Activated CD8-positive, alpha-beta memory T cell treated with anti-CD3 and anti-CD28 coated beads for 24 hours (primary cell): ENCODE measurements at places on chromosomes 11 and 22.
A peak's percentile ranks its signal among the peaks of the same experiment; 100 is the strongest.

DNA sequence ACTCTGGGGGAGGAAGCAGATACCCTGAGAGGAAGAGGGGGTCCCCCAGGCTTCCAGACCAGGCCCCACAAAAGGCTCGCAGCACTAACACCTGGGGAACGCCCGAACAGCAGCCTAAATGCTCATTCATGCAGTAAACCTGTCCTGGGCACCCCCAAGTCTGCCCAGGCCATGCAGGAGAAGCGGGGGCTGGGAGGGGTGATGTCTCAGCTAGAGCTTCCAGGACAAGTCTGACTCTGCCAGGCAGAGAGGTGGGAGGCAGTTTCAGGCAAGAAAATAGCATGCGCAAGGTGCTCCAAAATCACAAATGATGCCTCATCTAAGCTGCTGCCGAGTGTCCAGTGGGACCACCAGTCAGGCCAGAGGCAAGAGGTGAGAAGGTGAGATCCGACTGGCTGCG, 14.6 kb downstream of the CABP7 start:
- no peak for DNase-seq

GRCh38 chr11:72813740-72814285, 398 bp upstream of the ATG16L2 start:
- peak; percentile 99 for DNase-seq

DNA sequence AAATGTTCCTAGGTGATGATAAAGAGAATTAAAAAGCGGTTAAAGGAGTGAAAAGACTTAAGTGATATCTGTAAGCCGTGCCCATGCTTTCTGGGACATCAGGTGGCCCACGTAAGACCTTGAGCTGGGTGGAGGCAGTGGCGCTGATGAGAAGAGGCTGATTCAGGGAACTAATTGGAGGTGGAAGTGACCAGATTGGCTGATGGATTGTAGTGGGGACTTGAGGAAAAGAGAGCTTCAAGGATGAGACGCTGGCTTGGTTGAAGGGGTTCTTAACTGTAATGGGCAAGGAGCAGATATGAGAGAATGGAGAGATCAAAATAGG, 69.1 kb upstream of the EP300 start:
- no peak for DNase-seq

DNA sequence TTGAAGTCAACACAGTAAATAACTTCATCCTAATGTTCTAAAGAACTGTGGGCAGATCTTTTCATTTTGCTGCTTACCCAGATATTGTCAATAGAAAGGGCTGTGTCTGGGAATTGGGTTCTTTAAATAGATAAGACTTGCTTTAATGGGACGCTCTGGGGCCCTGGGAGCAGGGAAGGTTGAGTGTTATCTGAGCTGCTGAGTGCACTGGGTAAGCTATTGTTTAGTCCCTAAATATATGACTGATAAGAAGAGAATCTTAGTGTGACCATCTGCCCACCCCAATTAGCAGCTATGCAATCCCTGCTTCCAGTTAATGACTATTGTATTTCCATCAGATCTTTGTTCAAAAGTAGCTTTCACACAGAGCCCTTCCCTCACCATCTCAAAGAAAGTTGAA, 44.4 kb downstream of the ARHGAP42 start:
- no peak for DNase-seq

GRCh38 chr11:15577519-15577918, 462.8 kb downstream of the INSC start:
- no peak for DNase-seq

DNA sequence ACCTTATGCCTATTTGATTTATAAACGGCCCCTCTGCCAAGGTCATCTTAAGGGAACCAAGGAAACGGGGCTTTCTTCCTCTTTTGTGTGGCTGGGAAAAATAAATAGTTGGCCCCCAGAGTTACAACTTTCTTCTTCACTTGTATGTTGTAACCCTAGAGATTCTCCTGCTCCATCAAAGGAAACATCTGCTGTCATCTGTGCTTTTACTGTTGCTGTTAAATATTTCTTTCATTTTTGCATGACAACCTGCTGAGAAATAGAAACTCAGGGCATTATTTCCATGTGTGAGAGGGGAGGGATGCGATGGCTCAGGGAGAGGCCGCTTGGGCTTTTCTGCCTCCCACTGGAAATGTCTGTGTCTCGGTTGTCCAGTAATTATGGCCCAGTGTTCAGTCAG, 21.8 kb upstream of the CDC42EP2 start:
- no peak for DNase-seq

- no peak for DNase-seq
Observed at GRCh38 chr11:18907391-18907790, 31.8 kb downstream of the MRGPRX1 start.

DNA sequence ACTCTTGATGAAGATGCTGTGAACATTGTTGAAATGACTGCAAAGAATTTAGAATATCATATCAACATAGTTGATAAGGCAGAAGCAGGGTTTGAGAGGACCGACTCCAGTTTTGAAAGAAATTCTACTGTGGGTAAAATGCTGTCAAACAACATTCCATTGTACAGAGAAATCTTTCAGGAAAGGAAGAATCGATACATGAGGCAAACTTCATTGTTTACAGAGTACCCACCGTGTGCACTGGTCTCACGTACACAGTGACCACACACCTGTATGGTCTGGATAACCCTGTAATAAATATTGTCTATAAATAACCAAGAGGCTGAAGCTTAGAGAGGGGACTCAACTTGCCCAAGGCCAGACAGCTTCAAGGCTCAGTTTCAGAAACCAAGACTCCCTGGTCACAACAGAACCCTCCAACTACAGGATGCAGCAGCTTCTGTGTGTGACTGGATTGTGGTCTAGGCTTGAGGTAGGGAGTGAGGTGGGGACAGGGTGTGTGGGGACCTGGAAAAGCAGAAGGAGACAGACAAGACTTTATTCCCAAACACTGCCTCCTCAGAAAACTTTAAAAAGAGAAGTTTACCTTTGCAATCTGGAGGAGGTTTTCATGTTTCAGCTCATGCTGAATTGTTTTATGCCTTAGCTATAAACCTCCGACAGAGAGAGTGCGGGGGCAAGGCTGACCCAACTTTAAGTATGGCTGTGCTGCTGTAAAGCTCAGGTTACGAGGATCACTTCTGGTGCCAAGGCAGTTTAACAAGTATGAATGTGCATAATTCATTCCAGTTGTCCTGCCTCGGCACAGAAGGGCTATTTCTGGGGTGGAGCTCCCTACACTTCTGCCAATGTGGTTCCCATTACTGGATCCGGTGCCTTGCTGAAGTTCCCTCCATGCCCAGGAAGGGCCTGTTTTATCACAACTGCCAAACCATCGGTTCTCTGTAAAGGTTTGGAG, 372.6 kb upstream of the NARS2 start:
- DNase-seq: no peak

DNA sequence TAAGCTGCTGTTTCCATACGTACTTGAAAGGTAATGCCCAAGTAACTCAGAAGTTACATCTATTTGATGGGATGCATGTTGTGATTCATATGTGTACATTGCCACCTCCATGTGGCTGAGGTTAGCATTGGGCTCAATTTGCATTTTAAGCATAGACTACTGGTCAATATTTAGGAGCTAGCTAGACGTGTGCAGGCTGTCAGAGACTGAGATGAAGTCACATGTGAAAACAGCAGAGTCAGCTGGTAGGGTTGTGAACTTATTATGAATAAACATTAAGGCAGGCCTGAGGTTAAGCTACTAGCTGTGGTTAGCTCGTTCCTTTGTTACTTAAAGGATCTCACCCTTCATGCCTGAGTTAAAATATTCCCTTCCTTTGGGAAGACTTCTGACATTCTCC, 114.5 kb upstream of the MTNR1B start:
- no peak for DNase-seq

- no peak for DNase-seq
Observed at GRCh38 chr22:23837911-23838680, 710 bp downstream of the DERL3 start.

DNA sequence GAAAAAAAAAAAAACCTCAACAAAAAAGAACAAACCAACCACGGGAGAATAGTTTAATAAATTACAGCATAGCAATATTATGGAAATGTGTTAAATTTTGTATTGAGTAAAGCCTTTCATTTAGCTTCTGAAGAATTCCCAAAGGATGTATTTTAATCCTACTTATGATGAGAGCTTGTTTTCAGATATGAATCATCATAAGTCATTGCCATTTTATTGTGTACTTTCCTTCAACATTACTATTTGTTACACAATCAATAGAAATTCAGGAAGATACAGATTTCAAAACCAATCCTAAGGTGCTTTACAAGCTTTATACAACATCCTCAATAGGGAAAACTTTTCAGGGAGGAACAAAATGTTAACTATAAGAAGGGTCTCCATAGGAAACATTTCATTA, 200.6 kb upstream of the CTSC start:
- DNase-seq: no peak

DNA sequence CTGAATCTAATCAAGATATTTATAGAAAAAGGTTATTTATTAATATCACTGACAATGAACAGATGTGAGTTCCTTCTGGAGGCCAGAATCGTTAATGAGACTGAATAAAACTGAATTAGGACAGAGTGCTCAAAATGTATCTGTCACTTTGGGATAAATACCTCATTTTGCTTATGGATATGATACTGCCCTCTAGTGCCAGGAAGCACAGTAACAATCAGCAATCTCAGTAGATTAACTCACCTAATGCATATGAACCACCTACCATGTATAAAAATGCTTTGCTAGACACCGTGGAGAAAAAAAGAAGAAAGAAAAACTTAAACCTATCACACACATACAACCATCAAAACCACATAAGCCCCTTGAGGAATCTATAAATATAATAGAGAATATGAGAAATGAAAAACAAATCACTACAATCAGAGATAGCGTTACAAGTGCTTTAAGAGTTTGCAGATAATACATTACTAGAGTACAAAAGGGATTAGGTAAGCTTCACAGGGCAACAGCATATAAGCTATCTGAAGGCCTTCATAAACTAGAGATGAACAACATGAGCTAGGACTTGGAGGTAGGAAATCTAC, 117.4 kb downstream of the SGSM3 start:
- no peak for DNase-seq

- peak; percentile 37 for DNase-seq
Observed at GRCh38 chr11:72191961-72192381, at the start of gene FOLR1. TSS of gene FOLR1 (plus strand) at chr11:72192140. CDS start at chr11:72192174, 34 bp downstream.

GRCh38 chr11:118640332-118641154, 33.1 kb downstream of the PHLDB1 start:
- no peak for DNase-seq

DNA sequence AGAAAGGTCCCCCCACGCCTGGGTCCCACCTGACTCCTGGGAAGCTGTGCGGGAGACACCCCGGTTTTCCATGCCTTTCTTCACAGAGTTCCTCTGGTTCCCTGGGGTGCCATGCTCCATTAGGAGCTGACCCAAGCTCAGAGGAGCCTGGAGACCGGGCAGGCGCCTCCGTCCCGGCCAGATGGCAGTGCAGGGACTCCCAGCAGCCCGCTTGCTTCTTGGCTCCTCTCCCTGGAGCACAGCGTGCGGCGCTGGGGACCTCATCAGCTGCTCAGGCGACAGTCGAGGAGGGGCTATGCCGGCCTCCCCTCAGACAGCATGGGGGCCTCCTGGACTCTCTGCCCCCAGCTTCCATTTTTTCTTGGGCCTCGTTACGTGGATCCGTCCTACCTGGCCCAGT, 13.1 kb upstream of the TTLL12 start:
- DNase-seq: no peak

GRCh38 chr11:69686856-69687255, 11.7 kb upstream of the LTO1 start:
- DNase-seq: no peak

DNA sequence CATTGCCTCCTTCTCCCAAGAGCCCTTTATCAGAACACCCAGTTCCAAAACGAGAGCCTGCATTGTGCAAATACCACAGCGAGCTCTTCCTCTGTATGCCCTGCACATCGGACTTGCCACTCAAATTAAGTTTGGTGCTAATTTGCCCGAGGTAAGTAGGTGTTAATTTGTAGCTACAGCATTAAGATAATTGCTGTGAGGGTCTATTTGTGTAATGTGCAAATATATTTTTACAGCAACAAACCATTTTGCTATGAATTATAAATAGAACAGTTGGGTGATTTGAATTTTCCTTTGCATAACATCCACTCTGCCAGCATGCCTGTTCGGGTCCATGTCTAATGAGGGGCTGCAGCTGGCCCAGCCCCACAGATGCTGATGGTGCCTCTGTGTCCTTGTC, 8.1 kb downstream of the ARHGAP8 start:
- DNase-seq: no peak

- DNase-seq: no peak
Observed at GRCh38 chr11:93603225-93604007, 58.1 kb upstream of the CEP295 start.

DNA sequence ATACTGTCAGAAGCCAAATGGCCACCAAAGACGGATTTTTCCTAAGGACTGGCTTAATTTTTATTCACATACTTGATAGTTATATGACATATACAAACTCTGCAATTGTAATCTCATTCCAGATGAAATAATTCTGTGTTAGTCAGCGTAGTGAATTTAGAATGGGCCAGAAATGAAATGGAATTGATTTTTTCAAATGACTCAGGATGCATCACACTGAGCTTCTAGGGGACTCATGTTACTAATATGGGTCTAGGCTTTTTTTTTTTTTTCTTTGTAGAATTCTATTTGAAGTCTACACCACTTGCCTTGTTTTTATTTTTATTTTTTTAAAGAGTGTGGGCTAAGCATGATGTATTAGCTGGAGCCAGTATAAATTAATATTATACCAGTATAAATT, 62.7 kb downstream of the SPECC1L start:
- no peak for DNase-seq

DNA sequence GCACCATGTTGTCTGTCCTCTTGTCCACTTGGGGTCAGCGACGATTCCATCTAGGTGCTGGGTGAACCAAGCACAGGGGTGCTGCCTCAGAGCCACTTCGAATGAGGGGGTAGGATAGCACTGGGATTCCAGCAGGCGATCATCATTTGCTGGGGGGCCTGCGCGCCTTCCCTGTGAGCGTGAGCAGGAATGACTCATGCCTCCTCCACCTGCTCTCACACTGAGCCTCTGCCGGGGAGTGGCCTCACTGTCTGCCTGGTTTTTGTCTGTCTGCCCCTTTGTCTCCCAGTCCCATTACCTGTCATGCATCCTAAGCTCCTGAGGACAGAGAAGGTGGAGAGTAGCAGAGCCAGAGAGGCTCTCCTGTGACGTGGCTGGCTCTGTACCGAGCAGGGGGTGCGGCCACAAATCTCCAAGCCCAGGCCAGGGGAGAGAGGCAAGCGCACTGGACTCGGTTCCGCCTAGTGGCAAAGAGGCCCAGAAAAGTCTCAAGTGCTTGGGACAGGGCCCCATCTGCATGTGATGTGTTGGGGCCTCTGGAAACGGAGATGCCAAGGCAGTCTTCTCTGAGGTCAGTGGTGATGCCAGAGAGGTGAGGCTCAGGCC, 30.8 kb downstream of the RSPH14 start:
- no peak for DNase-seq
